ACHN (cell line): ENCODE measurements at places on chromosomes 2 and 18.
A peak's percentile ranks its signal among the peaks of the same experiment; 100 is the strongest.

- DNase-seq = no peak
These were observed 273.2 kb downstream of the BCL11A start for GRCh38 chr2:60280238-60280637.

GRCh38 chr2:195639959-195640358 is 17.1 kb upstream of the SLC39A10 start:
- DNase-seq = no peak

GRCh38 chr2:176142281-176142680 is 9.1 kb upstream of the HOXD4 start:
- DNase-seq = no peak

GRCh38 chr2:59076079-59076619 is 835.0 kb upstream of the FANCL start:
- no peak for DNase-seq

- peak; percentile 10 for DNase-seq
These were observed 12.3 kb downstream of the TRPM8 start for GRCh38 chr2:233929352-233930022.

DNA sequence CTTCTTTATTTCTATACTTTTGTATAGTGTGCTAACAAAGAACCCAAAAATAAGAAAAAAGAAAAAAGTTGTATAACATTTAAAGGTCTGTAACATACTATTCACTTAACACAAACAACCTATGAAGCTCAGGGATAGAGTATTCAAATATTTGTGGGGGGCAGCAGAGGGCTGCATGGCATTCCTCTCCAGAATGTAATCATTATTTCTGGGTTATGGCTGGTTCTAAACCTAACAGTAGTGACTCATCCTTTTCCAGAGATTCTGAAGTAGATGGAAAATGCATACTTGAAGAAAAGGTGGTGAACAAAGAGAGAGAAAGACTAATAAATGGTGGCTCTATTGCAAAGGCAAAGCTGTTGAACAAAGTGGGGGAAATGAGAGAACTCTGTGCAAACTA is 249.4 kb downstream of the NRXN1 start:
- DNase-seq = no peak
